ENCODE measurements at places on chromosomes 5 and 9. TPM values are rescaled to one million over a fixed set of nuclear protein-coding genes. Genes with fewer than 3 reads are reported as not detected.
A peak's percentile ranks its signal among the peaks of the same experiment; 100 is the strongest.

GRCh38 chr5:107469485-107470294 lies 201.0 kb downstream of the EFNA5 start:
- peak; percentile 24 for DNase-seq

The CDKN2B gene
- polyA plus RNA-seq = 0.21 TPM

DNA sequence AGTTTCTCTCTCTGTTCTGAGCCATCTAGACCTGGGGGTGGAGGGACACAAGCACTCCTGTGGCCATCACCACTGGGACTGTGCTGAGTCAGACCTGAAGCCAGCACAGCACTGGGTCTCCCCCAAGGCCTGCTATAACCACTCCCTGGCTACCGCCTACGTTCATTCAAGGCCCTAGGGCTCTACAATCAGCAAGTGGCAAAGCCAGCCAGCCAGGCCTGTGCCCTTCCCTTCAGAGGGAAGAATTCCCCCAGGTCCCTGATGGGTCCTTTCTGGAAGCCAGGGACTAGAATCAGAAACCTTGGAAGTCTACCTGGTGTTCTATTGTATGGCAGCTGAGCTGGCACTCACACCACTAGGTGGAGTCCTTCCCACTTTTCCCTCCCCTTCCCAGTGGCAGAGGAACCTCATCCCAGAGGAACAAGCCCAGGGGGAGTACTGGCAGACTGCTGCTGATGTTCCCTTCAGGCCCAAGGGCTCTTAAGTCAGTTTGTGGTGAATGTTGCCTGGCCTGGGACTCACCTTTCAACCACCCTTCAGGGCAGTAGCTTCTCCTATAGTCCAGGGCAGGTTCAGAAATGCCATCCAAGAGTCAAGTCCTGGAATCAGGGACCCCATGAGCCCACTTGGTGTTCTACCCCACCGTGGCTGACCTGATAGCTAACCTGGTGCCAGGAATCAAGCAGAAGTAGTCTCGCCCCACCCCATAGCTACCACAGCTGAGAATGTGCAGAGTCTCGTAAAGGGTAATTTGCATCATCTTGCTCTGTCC lies 20.0 kb downstream of the JMY start:
- DNase-seq = peak; percentile 55

The ACTL7A gene
- not detected for polyA plus RNA-seq

The CSNK1G3 gene
- 22.1 TPM for polyA plus RNA-seq

The CDX1 gene
- not detected for polyA plus RNA-seq

The ZNF622 gene
- polyA plus RNA-seq = 42.4 TPM

DNA sequence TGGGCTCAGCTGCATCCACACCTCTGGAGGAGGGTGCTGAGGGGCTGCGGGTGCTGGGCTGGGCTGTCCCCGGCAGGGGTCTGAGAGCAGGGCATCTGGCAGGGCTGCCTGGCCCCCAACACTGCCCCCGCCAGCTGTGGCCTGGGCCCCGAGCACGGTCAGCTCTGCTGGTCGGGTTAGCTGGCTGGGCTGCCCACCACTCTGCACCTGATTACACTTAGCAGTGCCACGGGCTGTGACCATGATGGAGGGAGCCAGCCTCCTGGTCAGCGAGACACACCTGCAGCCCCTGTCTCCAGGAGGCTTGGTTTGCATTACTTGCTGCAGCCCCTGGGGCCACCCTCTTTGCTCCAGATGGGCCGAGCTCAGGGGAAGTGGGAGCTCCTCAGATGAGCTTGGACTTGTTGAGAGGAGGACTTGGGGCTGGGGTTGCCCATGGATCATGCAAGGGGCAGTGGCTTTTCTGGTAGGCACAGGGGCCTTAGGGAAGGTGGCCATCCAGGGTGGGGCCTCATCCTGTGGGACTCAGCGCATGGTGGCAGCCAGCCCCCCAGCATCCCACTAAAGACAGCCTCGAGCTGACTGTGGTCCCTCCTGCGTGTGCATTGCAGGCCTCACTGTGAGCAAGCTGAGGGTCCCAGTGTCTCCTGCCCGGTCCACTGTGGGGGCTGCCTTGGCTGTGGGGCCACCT lies 132.0 kb upstream of the FAM120A start:
- DNase-seq = no peak

DNA sequence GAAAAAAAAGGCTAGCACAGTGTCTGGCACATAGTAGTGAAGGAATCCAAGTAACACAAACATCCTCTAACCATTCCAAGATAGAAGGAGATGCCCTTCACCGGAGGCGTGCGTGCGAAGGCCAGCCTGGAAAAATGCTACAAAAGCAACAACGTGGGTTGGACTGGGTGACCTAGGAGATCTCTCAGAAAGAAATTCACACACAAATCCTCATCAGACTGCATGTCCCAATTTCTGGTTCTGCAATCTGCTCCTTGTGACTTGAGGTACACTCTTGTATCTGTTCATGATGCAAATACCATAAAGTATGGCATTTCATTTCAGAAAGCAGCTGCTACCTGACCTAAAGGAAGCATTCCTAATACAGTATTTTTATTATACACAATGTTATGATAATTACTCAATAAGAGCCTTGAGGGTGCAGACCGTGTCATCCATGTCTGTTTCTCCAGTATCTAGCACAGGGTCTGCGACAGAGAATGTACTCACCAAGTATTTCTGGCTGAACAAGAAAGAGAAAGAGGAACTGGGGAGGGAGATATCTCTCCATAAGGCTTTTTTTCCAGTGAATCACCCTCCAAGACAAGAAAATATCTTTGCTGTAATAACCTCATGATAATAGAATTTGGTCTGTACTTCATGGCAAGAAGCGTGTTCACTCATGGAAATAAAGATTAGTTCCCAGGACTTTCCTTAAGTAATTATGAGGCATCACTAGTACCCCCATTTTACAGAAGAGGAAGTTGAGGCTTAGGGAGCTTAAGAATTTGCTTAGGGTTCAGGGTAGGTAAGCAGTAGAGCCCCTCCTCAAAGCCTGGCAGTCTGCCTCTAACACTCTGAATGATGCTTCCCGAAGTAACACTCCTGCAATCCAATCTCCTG lies 138.3 kb downstream of the CDK5RAP2 start:
- no peak for DNase-seq

The OGN gene
- polyA plus RNA-seq = 0.35 TPM

DNA sequence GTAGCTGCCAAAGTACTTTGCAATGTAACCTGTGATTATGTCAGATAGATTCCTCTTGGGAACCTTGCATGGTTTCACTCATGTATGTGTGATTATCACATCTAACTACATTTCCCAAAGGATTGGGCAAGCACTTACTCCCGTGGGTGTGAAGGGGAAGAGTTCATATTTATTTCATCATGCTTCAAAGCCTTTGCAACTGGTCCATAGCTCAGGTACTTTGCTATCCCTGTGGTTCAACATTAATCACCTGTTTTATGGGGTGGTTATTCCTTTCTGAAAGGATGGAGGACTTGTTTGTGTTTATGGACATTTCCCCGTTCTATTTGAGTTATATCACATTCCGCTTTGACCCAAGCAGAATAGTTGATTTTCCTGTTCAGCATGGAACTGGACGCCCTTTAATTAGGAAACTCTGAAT lies 13.6 kb upstream of the ERMP1 start:
- peak; percentile 54 for DNase-seq

All from cardiac muscle cell (in vitro differentiated cells and primary cell).